Type B pancreatic cell (in vitro differentiated cells): ENCODE measurements at places on chromosomes 1 and 21. TPM values are rescaled to one million over a fixed set of nuclear protein-coding genes. Genes with fewer than 3 reads are reported as not detected.

The RXRG gene
- total RNA-seq = 0.98 and 5.8 TPM in 2 replicates

The AQP10 gene
- 0.12 and 0.27 TPM in 2 replicates for total RNA-seq

The TRAF3IP3 gene
- total RNA-seq = 1.7 TPM in 1 of 2 replicates, not detected in the other

The INSRR gene
- 1.7 TPM in 1 of 2 replicates, not detected in the other for total RNA-seq

The NADK gene
- 78.4 and 89.2 TPM in 2 replicates for total RNA-seq

The HLCS gene
- 10.6 and 14.8 TPM in 2 replicates for total RNA-seq

The USP24 gene
- 35.3 and 44.5 TPM in 2 replicates for total RNA-seq

The RNU1-2 gene
- total RNA-seq = 2,993 and 3,564 TPM in 2 replicates

The CD48 gene
- total RNA-seq = 0.57 TPM in 1 of 2 replicates, not detected in the other

GRCh38 chr1:58815686-58816071, 31.8 kb upstream of the JUN start:
- DNase-seq = no peak
- no peaks in the 10 kb centered on the region for H3K27me3 ChIP-seq
- peak overlapping the region; percentile 90 for H3K4me3 ChIP-seq
- H3K27ac ChIP-seq = peak overlapping the region; percentile 98

DNA sequence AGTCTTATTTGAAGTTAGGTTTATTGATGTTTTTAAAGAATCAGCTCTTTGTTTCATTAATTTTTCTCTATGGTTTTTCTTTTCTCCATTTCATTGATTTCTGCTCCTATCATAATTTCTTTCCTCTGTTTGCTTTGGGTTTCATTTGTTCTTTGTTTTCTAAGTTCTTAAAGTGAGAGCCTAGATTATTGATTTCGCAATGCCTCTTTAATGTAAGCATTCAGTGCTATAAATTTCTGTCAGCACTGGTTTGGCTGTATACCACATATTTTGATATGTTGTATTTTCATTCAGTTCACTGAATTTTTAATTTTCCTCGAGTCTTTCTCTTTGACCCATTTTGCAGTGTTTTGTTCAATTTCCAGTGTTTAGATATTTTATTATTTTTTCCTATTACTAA, 68.7 kb downstream of the DNAH14 start:
- no peak overlapping the region for H3K4me3 ChIP-seq
- H3K27me3 ChIP-seq = no peaks in the 10 kb centered on the region
- peaks cover 13% of the 10 kb centered on the region for H3K36me3 ChIP-seq
- no peak overlapping the region for H3K27ac ChIP-seq

DNA sequence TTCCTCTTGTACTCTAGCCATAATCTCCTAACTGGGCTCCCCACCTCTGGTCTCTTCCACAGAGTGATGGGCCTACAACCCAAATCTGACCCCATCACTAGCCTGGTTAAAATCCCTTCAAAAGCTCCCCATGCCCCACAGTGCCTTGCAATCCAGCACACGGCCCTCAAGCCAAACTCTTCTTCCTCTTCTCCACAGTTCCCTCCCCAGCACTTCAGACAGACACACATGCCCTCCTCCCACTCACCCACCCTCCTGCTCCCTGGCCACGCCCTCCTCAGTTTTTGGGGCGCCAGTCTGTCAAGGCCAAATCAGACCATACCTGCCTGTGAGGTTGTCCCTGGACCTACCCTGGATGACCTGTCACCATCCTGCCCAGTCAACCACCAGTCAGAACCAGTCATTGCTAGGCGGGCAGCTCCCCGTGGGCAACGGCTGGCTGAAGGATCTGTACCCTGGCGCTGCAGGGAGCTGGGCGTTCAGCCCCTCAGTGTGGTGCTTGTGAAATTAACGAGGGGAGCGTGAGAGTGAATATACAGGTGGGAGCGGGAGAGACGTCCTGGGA, 753 bp downstream of the C1orf210 start:
- peak overlapping the region; percentile 80 for H3K27ac ChIP-seq
- H3K4me1 ChIP-seq = peaks cover 12% of the 10 kb centered on the region
- no peak for DNase-seq
- H3K4me3 ChIP-seq = peak overlapping the region; percentile 94

DNA sequence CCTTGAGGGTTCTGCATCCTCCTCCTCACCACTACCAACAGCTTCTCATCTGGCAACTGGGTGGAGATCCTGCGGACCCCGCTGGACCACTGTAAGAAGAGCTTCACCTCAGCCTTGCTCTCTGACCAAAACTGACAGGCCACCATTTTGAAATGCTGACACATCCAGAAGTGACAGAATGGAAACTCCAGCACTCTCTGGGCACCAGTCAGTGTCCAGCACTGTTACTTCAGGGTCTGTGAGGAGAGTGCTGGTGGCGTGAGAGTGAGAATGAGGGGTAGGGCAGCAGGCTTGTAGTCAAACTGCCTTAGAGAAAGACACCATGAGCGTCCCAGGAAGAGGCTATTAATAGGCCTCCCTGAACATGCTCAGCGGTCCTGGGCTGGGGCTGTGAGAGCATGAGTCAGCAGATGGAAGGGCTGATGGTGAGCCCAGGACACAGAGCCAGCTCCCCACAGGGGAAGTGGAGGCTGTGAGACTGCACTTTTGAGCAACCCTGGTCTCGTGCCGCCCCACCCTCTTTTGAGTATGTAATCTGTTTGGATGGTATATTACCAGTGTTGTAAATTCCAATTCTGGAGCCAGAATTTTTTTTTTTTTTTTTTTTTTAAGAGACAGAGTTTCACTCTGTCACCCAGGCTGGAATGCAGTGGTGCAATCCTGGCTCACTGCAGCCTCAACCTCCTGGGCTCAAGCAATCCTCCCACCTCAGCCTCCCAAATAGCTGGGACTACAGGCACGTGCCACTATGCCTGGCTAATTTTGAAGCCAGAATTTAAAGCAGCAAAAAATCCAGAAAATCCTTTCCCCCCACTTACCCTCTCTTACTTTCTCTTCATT, 34.4 kb upstream of the SLC30A1 start:
- no peaks in the 10 kb centered on the region for H3K36me3 ChIP-seq
- H3K4me3 ChIP-seq = no peak overlapping the region
- H3K27ac ChIP-seq = peak overlapping the region; percentile 85
- DNase-seq = no peak
- H3K4me1 ChIP-seq = peaks cover 12% of the 10 kb centered on the region
- no peaks in the 10 kb centered on the region for H3K27me3 ChIP-seq

DNA sequence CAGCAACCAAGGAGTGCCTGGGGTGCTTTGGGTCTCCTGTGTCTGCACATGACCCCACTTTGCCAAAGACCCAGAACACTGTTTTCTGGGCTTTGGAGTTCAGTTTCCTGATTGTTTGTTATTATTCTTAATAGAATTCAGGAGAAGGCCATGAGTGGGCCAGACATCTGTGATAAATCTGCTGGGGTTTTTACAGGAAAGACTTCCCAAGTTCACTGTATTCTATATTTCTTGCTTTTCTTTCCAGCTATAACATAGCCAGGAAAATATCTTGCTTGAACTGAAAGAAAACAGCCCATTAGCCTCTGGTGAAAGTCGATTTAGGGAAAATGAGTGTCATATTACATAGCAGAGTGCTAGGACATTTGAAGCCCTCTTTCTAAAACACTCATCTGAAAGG, 345.1 kb upstream of the USP24 start:
- H3K4me3 ChIP-seq = no peak overlapping the region
- no peak overlapping the region for H3K27ac ChIP-seq
- H3K36me3 ChIP-seq = peaks cover 3% of the 10 kb centered on the region
- H3K27me3 ChIP-seq = no peaks in the 10 kb centered on the region
- no peak for DNase-seq
- peaks cover 38% of the 10 kb centered on the region for H3K4me1 ChIP-seq

DNA sequence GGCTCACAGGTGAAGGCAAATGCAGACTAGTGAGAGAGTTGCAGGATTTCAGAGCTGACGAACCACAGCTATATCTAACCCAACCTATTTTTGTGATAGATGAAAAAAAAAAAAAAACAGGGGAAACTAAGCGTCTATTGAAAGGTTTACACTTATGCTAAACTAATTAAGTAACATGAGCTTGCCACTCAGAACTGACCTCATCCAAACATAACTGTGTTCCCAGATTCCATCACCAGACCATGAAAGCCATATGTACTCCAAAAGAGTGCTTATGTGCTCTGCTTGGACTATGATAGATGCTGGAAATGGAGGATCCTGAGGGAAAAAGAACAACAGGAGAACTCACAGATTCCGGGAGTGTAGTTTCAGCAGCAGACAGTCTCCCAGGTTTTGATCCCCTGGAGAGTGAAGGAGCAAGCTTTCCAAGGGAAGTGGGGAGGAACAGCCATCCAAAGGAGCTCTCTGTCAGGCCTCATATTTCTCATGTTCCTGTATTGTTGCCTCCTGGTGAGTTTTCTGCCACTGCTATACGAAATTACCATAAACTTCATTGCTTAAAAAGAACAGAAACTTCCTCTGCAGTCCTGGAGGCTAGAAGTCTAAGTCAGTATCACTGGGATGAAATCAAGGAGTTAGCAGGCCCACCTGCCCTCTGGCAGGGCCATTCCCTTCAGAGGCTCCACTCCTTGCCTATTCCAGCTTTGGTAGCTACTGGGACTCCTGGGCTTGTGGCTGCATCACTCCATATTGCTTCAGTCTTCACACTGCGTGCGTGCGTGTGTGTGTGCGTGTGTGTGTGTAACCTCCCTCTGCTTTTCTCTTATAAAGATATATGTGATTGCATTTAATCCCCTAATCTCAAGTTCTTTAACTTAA, 38.1 kb downstream of the NIBAN1 start:
- H3K36me3 ChIP-seq = no peaks in the 10 kb centered on the region
- no peak overlapping the region for H3K27ac ChIP-seq
- no peak for DNase-seq
- no peak overlapping the region for H3K4me3 ChIP-seq

GRCh38 chr1:53112861-53113260, 29.6 kb downstream of the SLC1A7 start:
- no peak overlapping the region for H3K27ac ChIP-seq
- H3K36me3 ChIP-seq = no peaks in the 10 kb centered on the region
- H3K4me3 ChIP-seq = no peak overlapping the region
- DNase-seq = no peak

DNA sequence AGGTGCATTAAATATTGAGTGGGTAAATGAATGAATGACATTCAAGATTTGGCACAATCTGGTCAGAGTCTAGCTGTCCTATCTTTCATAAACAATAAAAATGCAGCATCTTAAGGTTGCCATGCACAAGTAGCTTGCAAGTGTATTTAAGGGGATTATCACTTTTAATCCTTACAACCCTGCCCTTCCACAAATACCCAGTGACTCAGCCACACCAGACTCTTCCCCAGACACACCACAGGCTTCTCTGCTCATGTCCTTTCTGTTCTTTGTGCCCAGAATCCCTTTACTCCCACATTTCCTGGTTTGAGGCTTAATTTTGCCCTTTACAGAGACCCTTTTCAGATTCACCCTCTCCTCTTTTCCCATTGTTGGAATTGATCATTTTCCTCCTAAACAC, 59.8 kb downstream of the KIRREL1 start:
- H3K36me3 ChIP-seq = peaks cover 13% of the 10 kb centered on the region
- no peaks in the 10 kb centered on the region for H3K27me3 ChIP-seq
- no peak for DNase-seq
- no peak overlapping the region for H3K27ac ChIP-seq
- peaks cover 36% of the 10 kb centered on the region for H3K4me1 ChIP-seq

DNA sequence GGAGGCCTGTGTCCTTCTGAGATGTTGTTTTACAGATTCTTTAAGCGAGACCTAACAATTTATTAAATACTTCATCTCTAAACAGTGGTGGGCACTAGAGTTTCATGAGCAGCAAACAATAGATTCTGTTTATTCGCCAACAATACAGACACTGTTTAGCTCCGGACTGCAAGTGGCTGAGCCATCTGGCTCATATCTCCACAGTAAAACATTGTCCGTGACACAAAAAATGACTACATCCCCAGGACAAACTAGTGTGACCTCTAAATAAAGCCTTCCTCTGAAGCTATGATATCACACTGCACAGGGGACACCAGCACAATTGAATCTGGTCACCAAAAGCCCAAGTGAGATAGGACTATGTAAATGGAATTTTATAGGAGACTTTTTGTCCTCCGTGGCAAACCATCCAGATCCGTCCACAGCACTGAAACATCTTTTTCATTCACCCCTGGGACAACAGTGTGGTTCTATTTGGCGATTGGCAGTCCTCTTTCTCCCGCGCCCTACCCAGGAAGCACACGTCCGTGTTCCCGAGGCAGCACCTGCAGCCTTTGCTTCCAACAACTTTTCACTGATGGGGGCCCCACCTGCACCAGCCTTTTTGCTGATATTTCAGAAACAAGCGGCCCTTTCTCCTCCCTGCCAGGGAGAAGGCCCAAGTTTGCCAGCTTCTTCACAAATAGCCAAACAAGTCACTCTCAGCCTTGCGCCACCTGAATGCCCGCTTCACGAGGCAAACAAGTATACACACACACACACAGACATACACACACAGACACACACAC, 47.4 kb downstream of the OLIG1 start:
- no peaks in the 10 kb centered on the region for H3K36me3 ChIP-seq
- no peak for DNase-seq
- H3K27me3 ChIP-seq = peaks cover 68% of the 10 kb centered on the region
- no peak overlapping the region for H3K4me3 ChIP-seq
